SW480 (cell line): ENCODE measurements at places on chromosomes 11 and 22.
A peak's percentile ranks its signal among the peaks of the same experiment; 100 is the strongest.

GRCh38 chr22:36228944-36229343 lies 10.4 kb downstream of the APOL2 start:
- DNase-seq, result no peak

DNA sequence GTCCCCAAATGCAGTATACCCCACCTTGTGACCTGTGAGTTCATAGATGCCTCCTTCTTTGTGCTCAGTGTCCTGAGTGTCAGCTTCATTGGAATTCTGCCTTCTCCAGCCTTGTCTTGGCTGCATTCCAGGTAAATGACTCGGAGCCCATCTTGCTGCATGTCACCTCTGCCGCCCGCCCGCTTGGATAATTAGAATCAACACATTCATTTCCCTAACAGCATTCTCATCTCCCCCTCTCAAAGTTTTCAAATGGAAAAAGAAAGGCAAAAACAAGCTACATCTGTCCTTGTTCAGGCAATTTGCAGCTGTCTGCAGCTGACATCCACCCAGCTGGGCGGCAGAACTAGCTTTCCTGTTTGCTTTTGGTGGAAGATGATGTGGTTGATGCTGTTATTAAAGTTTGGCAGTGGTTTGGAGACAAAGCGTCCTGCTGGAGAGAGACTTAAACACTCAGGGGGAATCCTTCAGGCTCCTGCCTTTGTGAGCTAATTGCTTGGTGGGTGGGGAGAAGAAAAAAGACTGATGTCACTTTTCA lies 198.8 kb upstream of the SEZ6L start:
- no peak for DNase-seq

GRCh38 chr11:94007426-94007825 lies 13.7 kb upstream of the HEPHL1 start:
- no peak for DNase-seq

DNA sequence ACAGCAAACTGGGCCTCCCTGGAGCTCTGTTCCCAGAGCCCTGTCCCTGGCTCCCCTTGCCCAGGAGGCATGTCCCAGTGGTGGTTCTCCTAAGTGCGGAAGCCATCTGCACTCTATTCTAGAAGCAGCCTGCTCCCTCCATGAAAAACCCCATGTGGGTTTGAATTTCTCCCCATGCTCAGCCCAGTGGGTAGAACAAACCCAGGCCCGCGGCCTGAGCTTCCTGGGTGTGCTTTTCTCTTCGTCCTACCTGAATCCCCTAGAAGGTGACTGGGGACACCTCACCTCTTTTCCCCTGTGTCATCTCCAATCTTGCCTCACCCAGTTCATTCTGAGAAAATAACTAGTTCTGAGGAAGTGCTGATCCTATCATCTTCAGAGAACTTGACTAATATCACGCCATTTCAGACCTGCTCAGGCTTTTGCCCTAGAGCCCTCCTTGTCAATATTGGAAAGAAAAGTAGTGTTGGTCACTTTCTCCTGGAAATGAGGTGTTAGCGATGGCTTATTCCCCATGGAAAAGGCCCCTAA lies 15.9 kb downstream of the IL10RA start:
- DNase-seq, result no peak

GRCh38 chr22:37401401-37402183 lies 25.7 kb downstream of the ELFN2 start:
- DNase-seq, result no peak

DNA sequence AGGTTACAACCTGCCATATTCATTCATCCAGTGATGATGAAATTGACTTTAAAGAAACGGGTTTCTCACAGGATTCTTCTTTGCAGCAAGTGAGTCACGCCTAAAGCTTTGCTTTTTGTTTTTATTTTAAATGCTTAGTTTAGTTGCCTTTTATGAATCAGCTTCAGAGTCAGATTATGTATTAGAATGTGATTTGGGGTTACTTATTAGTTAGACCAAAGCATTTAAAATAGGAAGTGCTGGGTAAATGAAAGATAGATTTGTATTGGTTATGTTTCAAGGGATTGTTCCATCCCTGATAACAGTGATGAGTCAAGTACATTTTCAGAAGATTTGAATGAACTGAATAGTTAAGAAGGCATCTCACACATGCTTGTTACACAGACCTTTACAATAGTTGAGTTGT lies 101.3 kb upstream of the GAL start:
- DNase-seq, result no peak

DNA sequence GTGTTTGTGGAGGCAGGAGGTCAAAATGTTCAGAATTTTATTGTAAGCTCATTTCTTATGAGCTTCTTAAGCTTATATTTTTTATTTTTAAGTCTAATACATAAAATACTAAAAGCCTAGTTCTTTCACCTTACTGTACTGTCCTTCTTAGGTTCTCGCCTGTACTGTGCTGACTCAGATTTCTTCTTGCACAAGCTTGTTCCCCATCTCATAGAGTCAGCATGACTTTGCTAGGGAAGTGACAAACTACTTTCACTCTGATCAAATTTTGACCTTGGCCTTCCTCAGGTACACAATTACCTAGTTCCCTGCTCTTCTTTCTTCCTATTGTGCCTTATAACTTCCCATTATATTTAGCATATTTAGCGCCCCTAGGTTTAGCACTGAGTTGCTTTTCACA lies 81.5 kb downstream of the STK33 start:
- DNase-seq, result no peak

GRCh38 chr11:111697933-111698371 lies 68.2 kb downstream of the PPP2R1B start:
- no peak for DNase-seq

- no peak for DNase-seq
Observed at GRCh38 chr11:119030029-119030328, 698 bp downstream of the SLC37A4 start.

- peak; percentile 71 for DNase-seq
Observed at GRCh38 chr11:58900479-58901420, 38.5 kb upstream of the GLYATL1 start.

DNA sequence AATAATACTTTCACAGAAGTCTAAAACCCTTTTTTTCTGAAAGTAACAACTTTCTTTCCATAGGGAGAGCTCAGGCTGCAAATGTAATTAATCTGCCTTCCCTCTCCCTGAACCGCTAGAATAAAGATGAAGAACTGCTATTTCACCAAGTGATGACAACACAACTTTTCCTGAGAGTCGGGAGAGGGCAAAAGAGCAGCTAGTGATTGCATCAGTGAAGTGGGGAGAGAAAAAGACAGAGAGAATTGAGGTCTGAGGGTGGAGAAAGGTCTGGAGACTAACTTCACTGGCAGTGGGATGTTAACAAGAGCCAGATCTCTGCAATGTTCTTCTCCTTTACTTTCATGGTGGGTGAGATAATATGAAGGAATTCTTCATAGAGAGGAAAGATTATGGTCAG lies 10.9 kb upstream of the MPEG1 start:
- no peak for DNase-seq
